ENCODE measurements at places on chromosomes 3 and 15.

DNA sequence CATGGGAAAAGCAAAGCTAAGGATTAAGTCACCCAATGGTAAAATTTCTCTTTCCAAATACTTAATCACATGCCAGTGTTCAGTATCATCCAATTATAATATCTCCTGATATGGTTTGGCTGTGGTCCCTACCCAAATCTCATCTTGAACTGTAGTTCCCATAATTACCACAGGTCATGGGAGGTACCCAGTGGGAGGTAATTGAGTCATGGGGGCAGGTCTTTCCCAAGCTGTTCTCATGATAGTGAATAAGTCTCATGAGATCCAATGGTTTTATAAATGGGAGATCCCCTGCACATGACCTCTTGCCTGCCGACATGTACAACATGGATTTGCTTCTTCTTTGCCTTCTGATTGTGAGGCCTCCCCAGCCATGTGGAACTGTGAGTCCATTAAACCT is 26.1 kb upstream of the NMB start:
- DNase-seq = no peak

- no peak for DNase-seq
Measured at GRCh38 chr15:101276501-101277037, 716 bp downstream of the SELENOS start.

- DNase-seq = no peak
Measured at GRCh38 chr15:75181780-75182179, 19.9 kb upstream of the C15orf39 start.

GRCh38 chr15:42065468-42065867 is 28.9 kb downstream of the PLA2G4D start:
- DNase-seq = no peak

DNA sequence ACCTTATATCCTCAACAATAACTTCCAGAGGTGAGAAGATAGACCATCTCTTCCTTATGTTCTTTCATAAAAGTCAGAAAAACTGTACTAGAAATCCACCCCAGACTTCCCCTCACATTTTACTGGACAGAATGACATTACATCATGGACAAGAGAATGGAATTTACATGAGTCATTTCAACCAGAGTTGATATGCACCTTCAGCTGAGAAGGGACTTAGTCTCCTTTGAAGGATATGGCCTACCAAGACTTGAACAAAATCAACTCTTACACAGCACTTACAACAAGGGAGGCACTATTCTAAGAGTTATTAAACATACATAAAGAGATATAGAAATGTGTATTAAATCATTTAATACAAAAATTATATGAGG is 380.0 kb upstream of the DPH6 start:
- no peak for DNase-seq

DNA sequence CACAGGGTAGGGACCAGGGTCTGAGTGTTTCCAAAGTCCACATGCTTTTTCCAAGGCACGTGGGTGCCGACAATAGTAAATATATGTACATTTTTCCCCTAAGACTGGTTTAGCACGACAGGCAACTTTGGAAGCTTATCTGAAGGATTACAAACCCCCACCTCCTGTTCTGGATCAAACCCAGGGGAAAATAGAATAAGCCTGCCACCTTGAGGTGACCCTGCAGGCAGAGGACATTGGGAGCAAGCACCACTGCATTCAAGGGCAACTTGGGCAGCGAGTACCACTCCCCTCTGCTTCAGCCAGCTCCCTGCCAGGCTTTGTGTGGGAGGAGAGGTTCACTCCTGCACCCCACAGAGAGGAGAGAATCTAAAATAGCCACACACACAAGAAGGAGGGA is 44.8 kb downstream of the KBTBD12 start:
- no peak for DNase-seq

DNA sequence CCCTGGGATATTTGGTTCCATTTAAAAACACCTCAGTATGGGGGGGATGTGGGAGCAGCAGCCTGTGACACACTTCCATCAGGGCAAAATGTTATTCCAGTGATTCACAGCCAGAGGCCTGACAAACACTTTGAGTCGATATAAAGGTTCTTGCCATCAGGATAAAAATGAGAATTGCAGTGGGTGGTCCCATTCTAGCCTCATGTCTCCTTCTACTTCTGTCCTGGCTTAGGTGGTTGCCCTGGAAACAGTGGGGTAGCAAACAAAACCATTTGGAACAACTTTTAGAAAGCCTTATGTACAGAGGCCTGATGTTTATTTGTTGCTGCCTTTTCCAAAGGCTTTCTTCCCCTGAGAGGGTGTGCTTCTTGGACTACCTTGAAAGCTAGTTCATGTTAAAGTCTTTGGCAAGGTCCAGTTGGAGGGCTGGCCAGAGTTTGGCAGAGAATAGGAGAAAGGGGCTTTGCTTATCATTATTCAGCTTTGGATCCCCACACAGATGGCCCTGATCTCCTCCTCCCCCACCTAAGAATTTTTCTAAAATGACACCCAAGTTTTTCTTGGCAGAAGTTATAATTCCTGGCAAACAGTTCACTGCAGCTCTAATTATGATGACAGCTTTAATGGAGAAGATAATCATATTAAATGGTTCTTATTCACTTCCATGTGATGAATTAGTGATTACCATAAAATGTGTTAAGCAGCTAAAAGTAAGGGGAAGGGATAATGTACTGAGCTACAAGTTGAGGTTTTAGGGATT is 84.2 kb upstream of the ZNF280D start:
- no peak for DNase-seq

DNA sequence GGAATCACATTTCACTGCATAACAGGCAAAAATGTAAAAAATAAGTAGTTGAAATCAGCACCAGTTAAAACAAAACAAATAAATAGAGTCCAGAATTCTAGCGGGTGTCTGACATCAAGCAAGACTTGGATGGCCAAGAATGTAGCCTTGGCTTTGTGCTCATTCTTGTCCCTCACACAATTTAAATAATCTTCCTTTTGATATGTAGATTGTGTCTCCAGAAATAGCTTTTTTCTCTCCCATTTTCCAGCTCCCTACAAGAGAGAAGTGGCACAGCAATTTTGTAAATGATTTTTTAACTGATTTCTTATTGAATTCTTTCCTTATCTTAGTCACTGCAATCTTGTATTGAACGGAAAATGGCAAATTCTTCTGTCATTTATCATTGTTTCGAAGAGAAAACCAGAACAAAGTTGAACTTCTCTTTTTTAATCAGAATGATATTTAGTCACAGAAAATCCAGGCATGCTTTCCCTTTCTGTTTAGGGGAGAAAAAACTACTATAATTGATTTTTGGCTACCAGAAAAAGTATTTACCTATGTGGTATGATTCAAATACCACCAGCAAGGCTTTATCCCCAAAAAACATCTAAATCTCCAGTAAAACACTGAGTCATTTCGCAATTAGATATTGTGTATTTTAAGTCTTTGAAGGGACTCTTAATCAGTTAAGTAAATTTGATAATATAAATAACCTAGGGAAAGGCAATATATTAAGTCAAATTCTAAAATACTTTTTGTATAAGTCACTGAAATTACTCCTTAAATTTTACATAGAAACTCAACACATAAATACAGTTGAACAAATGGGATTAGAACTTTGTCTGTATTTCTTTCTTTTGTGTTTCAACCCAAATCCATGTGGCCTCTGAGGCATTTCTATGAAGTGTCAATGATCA is 481.7 kb downstream of the GBE1 start:
- DNase-seq = no peak

DNA sequence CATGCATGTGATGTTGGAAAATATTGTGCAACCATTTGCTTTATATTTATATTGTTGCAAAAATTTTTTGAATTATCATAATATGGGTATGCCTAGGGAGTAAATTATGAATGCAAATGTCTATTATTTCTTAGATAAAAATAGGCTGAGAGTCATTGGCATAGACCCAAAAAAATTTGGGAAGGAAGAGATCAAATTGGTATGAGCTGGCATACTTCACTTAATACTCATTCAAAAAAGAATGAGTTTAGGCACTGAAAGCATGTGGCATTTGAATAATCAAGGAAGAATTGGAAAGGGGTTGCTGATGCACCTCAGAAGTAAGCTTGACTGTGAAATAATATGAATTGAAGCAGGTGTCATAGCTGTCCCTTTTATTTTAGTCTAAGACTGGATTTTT is 764.0 kb upstream of the DPPA4 start:
- DNase-seq = no peak

DNA sequence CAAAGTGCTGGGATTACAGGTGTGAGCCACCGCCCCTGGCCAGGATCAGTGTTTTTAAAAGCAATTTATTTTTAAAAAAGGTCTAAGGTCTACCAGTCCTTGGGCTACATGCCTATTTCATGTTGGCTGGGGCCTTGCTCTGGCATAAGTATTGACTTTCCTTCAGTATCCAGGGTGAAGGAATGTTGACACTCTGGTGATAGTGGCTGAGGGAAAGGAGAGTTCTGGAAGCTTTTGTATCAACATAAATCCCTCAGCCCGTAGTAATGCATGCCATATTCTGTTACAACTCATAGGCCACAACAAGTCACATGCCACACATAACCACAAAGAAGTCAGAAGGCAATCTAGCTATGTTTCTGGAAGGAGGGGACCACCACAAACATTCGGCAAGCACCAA is 273.9 kb downstream of the ROBO2 start:
- no peak for DNase-seq

GRCh38 chr15:81296673-81297072 is 27.3 kb downstream of the STARD5 start:
- peak; percentile 82 for DNase-seq
